Hindlimb muscle (tissue), 1 donor: ENCODE measurements at places on chromosomes 13 and 19.

DNA sequence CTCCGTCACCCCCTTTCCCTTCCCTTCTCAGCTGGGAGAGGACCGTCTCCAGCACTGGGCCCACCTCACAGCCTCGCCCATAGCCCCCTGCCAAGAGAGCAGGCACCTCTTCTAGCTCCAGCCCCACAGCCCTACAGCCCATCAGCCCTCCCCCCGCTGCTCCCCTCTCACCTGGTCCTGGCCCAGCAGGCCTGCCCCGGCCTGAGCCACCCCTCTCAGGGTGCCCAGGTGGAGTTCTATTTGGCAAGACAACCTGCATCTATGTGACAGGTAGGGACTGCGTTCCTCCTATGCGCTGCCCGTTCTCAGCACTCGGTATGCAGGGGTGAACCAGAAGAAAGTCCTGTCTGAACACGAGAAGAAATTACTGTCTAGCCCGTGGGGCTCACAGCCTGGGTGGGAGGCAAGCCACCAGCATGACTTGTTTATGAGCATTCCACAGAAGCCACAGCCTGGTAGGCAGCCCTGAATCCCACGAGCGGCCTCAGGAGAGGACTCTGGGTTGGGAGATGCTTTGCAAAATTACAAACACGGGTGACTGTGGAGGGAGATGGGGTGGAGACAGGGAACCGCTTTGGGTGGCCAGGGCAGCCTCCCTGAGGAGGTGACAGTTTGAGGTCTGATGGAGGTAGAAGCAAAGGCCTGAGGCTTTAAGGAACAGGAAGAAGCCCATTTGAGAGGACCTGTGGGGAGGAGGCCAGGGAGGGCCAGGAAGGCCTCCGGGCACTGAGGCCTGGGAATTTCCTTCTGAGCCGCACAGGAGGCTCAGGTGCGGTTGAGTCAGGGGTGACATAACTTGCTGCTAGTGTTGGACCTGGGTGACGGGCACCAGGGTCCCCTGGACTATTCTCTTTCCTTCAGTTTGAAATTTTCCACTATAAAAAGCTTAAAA lies 1.2 kb upstream of the PLEKHF1 start:
- DNase-seq: no peak

DNA sequence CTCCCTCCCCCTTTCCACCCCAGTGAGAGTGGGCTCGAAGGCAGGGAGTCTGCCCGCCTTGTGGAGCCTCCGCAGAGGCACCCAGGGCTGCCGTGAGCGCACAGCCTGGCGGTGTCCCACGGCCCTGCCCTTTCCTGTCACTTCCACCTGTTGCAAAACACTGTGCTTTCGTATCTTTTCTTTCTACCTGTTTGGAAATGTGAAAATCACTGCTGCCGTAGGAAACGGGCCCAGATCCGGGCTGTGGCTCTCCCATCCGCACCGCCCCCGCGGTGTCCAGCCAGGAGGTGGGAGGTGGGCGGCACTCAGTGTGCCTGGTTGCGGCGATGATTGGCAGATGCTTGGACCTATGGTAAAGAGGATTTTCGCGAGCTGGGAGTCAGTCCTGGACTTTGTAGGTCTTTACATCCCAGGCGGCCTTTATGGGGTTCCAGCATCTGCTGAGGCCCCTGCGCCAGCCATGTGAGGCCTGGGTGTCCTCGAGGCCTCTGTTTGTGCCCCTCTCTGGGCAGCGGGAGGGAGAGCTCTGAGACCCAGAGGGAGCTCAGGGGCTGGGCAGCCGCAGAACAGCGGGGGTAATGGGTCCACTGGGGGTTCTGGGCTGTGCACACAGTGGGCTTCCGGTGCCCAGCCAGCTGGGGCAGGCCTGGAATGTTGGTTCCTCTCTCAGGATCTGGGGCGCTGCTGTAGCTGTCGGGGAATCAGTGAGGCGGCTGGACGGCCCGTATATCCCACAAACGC lies 6.1 kb downstream of the STK11 start:
- no peak for DNase-seq

GRCh38 chr13:111505175-111505777 lies 184.8 kb downstream of the TEX29 start:
- DNase-seq: no peak

- no peak for DNase-seq
Observed at GRCh38 chr19:56750658-56751057, 79.1 kb upstream of the ZNF835 start.

DNA sequence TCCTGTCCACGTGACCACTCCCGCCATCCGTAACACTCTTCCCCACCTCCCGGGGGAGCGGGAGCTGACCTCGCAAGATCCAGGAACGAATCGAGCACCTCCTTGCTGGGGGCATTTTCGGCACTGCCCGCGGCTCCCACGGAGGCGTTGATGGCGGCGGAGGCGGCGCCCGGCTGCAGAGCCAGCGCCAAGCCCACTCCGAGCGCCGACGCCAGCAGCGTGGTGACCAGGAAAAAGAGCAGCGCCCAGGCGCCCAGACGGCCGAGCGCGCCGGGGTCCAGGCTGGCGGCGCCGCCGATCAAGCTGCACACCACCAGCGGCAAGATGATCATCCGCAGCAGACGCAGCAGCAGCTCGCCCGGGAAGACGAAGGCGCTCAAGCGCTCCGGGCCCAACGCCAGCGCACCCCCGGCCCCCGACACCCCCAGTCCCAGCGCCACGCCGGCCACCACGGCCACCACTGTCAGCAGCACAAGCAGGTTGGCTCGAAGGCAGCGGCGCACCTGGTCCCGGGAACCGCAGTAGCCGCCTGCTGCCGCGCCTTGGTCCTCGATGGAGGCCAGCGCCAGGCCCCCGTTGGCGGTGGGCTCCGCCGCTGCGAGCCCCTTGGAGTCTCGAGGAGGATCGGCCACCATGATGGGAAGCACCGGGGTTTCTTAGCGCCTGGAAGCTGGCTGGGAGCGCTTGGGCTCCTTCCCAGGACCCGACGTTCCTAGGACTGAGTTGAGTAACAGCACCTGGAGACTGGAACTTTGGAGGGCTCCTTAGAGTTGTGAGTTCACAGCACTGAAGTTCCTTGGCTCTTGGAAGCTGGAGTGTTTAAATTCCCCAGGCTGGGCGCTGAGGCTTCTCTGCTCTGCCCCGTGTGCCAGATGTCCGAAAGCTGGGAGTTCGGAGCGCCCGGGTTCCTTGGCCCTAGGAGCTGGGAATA lies 798 bp downstream of the SLC1A5 start:
- peak; percentile 51 for DNase-seq

DNA sequence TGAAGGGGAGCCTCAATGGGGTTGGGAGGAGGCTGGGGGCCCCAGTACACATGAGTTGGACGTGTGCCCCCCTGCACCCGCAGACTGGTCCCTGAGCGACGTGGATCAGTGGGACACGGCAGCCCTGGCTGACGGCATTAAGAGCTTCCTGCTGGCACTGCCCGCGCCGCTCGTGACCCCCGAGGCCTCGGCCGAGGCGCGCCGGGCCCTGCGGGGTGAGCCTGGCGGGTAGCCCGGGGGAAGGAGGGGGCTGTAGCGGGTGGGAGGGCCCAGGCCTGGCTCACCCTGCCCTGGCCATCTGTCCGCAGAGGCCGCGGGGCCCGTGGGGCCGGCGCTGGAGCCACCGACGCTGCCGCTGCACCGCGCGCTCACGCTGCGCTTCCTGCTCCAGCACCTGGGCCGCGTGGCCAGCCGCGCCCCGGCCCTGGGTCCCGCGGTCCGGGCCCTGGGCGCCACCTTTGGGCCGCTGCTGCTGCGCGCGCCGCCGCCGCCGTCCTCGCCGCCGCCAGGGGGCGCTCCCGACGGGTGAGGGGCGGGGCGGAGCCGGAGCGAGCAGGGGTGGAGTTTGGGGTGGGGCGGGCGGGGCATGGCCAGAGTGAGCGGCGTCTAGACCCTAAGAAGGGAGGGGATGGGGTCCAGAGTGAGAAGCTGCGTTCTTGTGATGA lies 8.1 kb downstream of the PIK3R2 start:
- peak; percentile 73 for DNase-seq

DNA sequence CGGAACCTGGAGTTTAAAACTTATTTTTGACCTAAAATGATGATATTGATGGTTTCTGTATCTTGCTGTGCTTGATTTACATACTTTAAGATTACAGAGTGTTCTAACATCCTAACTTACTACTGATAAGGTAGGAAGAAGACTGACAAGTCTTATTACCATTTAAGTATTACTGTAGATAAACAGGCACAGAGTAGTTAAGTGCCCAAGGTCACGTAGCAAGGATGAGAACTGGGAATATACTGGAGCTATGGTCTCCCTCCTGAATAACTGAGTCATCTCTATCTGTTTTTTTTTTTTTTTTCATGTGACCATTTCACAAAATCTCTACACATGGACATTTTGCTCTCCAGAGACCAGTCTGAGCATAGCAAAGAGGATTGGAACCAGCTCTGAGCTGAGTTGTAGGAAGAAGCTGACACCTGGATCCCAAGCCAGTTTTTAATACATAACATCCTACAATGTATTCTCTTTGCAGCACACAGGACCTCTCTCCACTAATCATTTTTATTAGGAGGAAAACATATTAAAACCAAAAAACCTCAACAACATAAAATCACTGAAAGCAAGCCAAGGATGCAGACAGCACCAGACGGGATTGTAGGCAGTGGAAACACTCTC lies 173.5 kb downstream of the DNAJC15 start:
- DNase-seq: no peak

GRCh38 chr19:4695224-4695731 lies 25.1 kb upstream of the MYDGF start:
- DNase-seq: no peak

DNA sequence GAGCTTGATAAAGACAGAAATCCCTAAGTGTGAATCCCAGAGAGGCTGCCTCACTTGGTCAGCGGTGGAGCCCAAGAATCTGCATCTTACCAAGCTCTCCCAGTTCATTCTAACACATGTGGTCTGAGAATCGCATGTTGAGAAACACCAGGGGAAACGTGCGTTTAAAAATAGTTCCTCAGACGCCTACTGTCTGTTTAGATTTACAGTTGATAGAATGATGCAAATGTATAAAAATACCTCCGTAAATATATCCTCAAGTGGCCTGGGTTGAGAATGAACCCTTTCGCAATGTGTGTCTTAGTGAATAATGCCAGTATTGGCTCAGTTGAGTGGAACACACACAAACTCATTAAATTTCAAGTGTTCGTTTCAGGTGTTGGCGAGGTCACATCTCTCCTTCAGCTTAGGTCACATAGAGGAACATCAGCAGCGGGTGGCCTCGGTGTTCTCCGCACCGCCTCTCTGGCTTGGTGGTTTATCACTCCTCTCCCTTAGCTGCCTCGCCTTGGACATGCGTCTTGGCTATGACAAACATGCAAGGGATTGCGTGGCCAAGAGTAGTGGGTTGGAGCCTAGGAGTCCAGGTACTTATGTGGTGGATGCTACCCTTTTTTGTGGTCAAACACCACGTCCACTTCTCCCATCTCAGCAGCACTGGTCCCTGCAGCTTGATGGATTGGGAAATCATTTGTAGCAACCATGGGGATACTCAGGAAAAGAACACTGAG lies 117.6 kb upstream of the SPATA13 start:
- no peak for DNase-seq

DNA sequence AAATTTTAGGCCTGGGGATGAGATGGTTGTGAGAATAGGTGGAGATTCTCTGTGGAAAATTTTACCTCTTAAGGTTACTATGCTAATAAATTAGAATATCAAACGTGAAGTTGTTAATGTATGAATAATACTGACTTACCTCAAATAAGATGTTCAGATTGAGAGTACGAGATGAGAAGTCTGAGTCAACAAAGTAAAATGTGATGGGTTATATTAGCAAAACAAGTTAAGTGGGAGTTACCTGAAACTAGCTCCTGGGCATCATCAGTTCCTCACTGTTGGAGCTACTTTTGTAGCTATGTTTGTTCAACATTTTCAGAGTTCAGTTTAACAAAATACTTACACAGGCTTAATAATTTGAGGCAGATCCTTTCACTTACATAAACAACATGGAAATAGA lies 108.6 kb downstream of the PIBF1 start:
- DNase-seq: no peak

DNA sequence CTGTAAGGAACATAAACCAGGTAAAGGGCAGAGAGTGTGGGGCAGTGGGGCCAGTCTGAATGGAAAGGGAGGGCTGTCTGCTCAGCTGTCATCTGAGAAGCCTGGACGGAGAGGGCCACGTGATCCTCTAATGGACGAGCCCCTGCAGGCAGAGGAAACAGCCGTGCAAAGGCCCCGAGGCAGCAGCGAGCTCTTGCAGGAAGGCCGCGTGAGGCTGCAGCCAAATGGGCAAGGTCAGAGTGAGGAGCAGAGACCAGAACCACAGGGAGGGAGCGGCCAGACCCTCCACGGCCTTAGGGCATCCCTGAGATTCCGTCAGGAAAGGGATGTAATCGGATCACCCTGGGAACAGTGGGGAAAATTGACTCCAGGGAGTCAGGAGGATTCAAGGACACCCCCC lies 4.4 kb downstream of the LILRB4 start:
- no peak for DNase-seq

- DNase-seq: no peak
Observed at GRCh38 chr13:32941368-32941767, 74.9 kb upstream of the KL start.

- DNase-seq: peak; percentile 82
Observed at GRCh38 chr19:16272945-16273344, 51.7 kb upstream of the KLF2 start.

DNA sequence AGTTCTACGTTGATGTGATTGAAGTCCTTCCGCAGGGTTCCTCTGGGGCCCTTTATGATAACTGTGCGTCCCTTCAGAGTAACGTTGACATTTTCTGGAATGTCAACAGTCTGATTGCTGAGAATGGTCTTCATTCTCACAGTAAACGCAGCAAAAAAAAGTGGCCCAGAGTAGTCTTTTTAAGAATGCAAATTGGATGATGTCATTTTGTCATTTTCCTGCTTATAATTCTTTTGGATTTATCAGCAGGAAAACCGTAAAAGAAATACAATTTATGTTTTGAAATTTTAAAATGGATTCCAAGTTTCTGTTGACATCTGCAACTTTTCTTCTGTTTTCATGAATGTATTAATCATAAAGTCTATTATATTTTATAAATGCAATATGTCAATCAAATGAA lies 14.8 kb downstream of the URI1 start:
- no peak for DNase-seq

GRCh38 chr13:22103046-22104027 lies 432.5 kb downstream of the FGF9 start:
- DNase-seq: no peak

DNA sequence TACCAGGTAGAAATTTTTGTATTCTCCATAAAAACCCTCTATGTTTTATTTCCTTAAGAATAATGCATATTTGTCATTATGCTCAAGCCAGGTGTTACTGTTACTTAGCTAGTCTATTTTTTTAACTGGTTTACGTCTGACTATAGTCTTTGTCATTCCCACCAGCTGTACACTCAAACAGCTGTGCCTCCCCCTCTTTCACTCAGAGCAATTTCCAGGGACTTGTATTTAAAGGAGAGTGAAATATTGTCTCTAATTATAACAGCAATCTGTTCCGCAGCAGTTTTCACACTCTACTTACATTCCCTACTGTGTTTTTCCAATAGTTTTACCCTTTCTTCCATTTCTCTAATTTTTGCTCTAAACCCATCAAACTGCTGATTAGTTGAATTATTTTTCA lies 813.6 kb upstream of the MIR17HG start:
- DNase-seq: peak; percentile 7

GRCh38 chr19:54189145-54189734 lies at the start of gene MBOAT7:
Gene MBOAT7, minus strand, starts transcription at chr19:54189580. Its CDS starts 1,072 bp downstream, at chr19:54188508.
- no peak for DNase-seq

GRCh38 chr19:35241417-35241816 lies 7.4 kb upstream of the LSR start:
- DNase-seq: no peak
